ENCODE measurements at places on chromosomes 12 and 14.

- DNase-seq, result peak; percentile 60
Observed at GRCh38 chr12:115916910-115917668, 360.4 kb downstream of the MED13L start.

- no peak for DNase-seq
Observed at GRCh38 chr12:43551971-43552559, at the start of gene ADAMTS20. ADAMTS20 (minus strand) TSS chr12:43552203; CDS start chr12:43551921, 282 bp downstream.

DNA sequence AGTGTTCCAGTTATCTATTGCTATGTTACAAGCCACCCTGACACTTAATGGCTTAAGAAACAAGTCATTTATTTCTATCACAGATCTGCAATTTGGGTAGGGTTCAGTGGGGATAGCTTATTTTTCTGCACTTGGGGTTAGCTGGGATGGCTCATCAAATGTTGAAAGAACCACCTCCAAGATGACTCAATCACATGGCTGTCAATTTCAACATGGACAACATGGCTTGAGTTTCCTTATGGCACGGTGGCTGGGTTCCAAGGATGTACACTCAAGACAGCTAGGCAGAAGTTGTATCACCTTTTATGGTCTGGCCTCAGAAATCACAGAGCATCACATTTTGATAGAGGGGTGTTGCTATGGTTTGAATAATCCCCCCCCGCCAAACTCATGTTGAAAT, 24.5 kb upstream of the IGF1 start:
- DNase-seq, result no peak

- peak; percentile 18 for DNase-seq
Observed at GRCh38 chr12:14167005-14167628, 185.7 kb upstream of the GRIN2B start.

DNA sequence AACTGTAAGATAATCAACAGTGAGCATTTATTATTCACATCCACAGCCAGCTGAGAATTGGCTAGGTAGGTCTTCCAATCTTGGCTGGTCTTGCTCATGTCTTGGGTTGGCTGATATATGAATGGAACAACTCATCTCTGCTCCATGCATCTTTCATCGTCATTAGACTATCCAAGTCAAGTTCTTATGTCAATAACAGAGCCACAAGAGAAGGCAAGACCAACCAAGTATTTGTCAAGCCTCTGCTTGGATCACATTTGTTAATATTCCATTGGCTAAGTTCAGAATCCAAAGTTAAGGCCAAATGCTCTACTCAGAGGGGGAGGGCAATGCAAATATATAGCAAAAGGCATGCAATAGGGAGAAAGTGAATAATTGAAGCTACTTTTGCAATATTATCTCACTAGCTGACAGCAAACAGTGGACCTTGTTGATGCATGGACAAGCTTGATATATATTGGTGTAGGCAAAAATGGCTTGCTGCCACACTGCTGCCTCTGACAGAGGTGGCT, 53.1 kb downstream of the WASHC3 start:
- no peak for DNase-seq

DNA sequence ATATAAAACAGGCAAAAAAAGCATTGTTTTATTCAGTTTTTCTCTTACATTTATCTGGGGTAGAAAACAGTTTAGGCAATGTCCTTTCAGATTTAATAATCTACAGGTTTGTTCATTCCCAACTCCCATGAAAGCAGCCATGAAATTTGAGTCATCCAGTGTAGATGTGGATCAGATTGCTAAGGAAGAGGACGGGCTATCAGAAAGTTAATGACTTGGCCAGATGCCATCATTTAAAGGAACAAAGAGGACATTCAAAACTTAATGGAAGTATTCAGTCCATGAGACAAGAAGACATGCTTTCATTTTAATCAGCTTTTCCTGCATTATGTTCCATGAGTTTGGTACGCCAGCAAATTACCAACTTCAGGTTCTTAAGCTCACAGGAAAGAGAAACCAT, 31.1 kb upstream of the POC1B start:
- no peak for DNase-seq

All from T-helper 2 cell (primary cell).